ENCODE measurements at places on chromosomes 2 and 18.
A peak's percentile ranks its signal among the peaks of the same experiment; 100 is the strongest.

DNA sequence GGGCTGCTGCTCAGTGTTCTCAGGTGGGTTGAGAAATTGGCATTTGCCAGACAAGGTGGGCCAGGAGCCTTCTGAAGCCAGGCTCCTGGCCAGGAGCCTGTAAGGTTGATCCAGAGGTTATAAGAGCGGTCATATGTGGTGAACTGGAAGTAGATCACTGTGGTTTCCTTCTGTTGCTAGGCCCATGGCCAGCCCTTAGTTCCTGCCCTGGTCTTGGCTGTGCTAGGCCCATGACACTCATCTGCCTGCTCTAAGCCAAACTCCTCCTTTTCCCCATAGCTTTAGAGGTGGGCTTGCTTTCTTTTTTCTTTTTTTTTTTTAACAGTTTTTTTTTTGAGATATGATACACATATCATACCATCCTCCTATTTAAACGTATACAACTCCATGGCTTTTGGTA, 5.0 kb upstream of the MGAT5 start:
- DNase-seq: no peak

DNA sequence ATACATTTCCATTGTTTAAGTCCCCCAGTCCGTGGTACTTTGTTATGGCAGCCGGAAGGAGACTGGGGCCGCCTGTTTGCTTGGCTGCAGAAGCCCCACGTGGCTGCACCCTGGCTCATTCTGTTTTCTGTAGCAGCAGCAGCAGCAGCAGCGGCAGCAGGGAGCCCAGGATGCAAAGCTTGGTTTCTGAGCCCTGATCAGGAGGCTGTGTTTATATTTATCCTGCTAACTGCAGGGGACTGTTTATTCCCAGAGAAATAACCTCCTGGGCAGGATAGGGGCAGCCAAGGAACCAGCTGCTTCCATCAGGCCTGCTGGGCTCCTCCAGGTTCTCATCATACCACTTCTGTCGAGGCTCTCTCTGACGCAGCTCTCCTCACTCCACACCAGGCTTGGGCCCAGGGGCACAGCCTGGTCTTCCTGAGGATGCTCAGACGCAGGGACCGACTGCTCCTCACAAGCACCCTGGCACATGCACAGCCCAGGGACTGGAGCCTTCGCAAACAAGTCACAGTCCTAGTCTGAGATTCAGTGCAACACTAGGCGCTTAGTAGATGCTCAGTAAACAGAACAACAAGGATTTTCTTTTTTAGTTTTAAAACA, 139.0 kb downstream of the MSH2 start:
- no peak for DNase-seq

GRCh38 chr2:166112193-166112605, 15.6 kb downstream of the SCN1A start:
- no peak for DNase-seq

DNA sequence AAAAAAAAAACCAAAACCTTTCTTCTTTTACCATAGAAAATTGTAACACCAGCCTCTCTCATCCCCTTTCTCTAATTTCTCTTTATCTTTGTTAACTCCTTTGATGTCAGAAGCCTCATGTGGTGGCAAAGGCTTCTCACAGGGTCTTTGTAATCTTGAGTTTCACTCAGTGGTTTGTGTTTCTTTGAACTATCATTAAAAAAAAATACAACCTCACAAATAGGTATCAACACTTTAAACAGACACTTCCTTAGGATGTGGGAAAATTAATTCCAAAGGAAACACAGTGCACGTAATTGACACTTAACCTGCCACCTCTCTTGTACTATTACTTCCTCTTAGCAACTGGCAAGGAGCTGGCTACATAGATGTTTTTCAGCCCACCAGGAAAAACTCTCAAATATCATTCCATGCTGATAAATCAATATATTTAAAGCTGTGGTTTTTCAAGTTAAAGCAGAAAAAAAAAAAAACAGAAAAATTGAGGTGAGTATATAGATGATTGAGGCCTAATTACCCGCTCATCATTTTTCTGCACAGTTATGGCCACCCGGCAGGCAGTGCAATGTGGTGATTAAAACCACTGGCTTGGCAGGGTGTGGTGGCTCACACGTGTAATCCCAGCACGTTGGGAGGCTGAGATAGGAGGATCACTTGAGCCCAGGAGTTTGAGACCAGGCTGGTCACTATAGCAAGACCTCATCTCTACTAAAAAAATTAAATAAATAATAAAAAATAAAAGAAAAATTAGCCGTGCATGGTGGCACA, 193.5 kb downstream of the MYO3B start:
- DNase-seq: no peak

GRCh38 chr2:77977471-77978063, 455.4 kb upstream of the LRRTM4 start:
- no peak for DNase-seq

GRCh38 chr2:148201075-148202004, 180.4 kb downstream of the MBD5 start:
- peak; percentile 7 for DNase-seq

DNA sequence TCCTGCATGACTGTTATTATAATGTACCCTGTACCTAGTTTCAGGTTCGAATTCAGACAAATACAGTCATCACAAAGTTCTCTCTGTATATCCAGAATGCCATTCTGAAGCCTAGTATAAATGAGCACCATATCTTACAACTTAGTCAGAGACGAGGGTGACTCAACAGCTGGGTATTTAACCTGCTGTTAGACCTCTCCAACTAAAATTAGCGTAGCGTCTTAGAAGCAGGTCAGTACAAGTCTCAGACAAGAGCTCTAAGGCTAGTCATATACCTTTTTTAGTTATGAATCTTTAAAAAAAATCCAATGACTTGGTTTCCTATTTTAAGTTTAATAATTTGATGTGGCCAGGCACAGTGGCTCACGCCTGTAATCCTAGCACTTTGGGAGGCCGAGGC, 74.1 kb downstream of the CABYR start:
- no peak for DNase-seq

GRCh38 chr18:61865466-61866175, 27.2 kb downstream of the RNF152 start:
- no peak for DNase-seq
